ENCODE measurements at places on chromosomes 4 and X.

DNA sequence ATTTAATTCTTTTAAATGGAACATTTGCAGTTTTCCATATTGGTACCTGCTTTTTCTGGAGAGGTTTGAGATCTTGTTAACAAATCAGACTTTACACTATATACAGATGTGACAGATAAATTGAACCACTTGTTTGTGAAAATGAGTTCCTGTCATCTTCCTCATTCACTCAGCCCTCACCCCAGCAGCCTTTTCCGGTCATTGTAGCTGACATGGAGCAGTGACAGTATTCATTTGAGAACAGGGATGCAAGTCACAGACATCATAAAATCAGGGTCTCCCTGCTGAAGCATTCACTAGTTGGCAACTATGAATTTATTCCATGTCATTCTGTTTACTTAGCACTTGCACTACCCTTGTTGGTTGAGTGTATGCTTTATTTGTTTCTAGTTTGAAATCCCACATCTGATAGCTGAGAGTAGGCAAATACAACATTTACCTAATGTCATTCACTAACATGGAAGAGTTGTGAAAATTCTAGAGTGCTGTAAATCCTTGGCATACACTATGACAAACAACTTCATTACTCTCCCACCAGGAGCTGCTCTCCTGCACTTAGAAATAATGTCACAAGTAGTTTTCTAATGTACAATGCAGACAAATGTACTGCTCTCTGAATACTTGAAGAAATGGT, 78.9 kb downstream of the UGT8 start:
- DNase-seq = no peak

DNA sequence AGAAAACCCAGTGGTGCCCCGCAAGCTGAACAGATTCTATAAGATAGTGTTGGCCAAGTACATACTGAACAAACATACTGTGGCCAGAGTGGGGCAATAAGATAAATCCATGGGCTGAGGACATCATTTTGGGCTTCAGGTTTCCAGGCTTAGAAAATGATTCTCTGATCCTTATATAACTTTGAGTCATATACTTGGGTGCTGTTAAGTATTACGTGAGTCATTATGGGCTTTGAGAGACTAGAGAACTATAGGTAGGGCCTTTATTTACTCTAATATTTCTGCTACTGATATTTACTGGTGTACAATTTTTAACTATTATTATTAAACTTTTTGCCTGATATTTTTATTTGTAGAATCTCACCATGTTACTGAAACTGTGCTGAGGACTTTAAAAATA, 586.1 kb downstream of the CENPC start:
- DNase-seq = no peak

GRCh38 chr4:13640149-13640940, 12.8 kb upstream of the BOD1L1 start:
- no peak for DNase-seq

DNA sequence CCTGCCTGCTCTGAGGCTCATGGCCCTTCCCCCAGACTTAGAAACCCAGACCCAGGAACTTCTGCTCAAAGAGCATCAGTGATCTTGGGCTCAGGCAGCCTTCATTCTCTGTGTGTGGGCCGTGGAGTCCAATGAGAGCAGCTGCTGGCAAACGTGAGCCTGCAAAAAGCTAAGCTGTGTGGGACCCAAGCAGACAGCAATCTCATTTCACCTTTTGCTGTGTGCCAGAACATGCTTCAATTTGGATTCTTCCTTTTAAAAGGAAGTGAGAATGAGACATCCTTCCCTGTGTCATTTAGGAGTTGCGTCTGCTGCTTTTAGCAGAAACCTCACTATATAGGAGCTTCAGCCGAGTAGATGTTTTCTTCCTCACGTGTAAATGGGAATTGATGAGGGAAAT, 238.5 kb downstream of the EVC2 start:
- DNase-seq = no peak

- no peak for DNase-seq
These were observed 171.4 kb downstream of the PPARGC1A start for GRCh38 chr4:23718435-23718834.

GRCh38 chrX:131861088-131861787, 161.9 kb upstream of the STK26 start:
- DNase-seq = no peak

DNA sequence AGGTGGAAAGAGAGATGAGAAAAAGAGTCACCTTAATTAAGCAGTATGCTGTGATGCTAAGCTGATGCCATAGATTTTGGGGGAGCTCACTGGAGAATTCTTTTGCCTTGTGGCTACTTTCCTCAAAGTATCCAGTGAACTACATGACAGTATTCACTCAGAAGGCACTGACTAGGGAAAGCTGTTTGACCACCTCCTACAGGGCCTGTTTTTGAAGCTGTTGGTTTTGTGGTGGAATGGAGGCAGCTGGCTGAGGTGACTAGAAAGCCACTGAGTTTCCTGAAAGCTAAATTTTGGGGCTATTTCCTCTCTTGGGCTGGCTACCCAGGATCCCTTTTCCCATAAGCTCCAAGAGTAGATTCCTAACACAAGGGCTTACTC, 124.8 kb upstream of the EOLA2 start:
- no peak for DNase-seq

- no peak for DNase-seq
These were observed 62.6 kb downstream of the GLRA2 start for GRCh38 chrX:14591976-14592375.

GRCh38 chr4:113347245-113347644, 297.8 kb downstream of the ANK2 start:
- no peak for DNase-seq

- DNase-seq = no peak
These were observed 315.4 kb downstream of the DCAF12L2 start for GRCh38 chrX:125850693-125851092.

Data from activated CD4-positive, alpha-beta T cell treated with anti-CD3 and anti-CD28 coated beads, Interleukin-2, amount 50 U/mL, for 4 hours (primary cell).